ENCODE measurements at places on chromosomes 11 and 22.

DNA sequence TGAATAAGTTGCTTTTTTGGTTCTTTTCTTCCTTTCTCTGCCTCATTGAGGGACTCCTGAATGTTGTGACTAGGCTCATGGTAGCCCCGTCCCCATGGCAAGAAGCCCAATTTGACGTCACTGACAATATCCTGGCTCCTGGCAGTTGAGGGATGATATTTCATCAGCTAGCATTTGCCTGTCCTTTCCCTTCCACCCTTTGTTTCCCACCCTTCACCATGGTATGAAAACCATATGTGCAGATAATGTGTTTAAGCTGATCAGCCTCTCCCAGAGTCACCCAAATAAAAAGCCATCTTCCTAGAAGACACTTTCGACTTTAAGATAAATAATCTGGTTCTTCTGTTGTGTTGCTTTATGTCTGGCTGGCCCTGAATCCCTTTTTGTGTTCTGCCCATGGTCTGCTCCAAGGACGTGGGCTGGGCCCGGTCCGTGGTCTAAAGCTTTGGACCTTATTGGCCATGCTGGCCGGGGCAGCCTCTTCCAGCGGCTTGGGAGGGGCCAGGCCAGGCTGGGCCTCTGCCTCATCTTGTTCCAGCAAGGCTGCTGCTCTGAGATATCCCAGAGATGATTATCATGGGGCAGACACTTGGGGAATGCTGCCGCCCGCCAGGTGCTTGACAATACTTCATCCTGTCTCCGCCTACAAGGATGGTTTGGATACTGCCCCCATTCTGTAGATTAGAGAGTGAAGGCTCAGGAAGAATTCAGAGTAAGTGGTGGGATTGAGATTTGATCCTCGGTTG is 5.1 kb downstream of the TSPAN18 start:
- no peak for DNase-seq

- DNase-seq: peak; percentile 99
Observed at GRCh38 chr11:120432056-120433018, 79.2 kb upstream of the GRIK4 start.

- no peak for DNase-seq
Observed at GRCh38 chr11:1483445-1483961, 3.1 kb downstream of the MOB2 start.

- no peak for DNase-seq
Observed at GRCh38 chr22:29136782-29137700, 64.2 kb downstream of the KREMEN1 start.

GRCh38 chr22:45428391-45429385 is 15.2 kb downstream of the RIBC2 start:
- no peak for DNase-seq

DNA sequence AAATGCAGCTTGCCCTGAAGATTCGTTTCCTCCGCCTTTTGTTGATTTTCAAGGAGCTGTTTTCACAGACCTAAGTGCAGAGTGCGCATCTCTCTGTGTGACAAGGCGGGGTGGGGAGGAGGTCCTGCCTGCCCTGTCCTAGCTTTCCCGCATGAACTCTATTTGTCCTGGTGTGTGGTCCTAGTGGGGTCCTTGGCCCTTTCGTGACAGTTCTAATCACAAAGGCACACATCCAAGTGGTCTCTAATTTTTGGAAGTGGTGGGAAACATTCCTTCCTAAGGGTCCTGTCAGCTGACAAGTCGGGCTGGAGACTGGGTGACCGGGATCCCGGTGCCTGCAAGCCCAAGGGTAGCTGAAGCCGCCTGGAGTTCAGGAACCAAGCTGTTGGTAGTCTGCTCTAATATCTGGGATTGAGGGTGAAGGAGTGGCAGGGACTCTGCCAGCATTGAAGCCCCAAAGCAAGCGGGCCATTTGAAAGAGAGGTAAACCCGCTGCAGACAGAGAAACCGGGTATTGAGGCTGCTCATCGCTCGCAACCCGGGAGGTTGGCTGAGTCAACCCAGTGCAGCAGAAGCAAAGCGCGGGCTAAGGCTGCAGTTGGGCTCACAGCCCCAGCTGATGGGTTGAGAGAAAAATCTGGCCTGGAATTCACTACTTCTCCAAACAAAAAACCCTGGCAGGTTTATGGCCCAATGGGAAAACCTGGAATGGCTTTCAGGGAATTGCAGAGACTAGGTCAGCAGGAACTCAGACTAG is 28.1 kb upstream of the FBXO3 start:
- DNase-seq: peak; percentile 89

- DNase-seq: peak; percentile 20
Observed at GRCh38 chr11:125435461-125436238, 60.4 kb downstream of the FEZ1 start.

DNA sequence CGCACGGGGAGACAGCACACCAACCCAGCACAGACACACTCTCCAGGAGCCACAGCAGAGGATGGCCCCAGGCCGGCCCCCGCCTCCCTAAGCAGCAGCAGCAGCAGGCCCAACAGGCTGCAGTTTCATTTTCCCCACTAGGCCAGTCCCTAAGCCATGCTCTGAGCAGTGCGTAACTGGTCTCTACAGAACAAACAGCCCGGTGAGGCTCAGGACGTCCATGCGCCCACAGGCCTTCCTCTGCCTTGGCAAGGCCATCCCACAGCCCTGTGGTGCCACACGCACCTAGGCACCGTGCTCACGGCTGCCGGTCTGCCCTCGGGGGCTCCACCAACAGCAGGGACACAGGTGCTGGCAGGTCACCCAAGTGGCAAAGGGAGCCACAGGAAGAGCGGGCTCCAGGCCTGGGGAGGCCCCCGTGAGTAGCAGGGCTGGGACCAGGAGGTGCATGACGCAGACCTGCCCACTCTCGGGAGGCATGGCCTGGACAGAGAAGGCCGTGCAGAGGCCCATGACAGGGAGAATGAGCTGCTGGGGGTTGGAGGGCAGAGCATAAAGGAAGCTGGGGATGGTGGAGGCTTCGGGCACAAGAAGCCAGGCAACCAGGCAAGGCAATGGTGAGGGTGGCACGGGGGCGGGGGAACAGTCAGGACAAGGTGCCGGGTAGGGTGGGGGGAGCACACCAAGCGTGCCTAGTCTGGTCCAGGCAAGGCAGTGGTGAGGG is 1.4 kb upstream of the MOB2 start:
- no peak for DNase-seq

DNA sequence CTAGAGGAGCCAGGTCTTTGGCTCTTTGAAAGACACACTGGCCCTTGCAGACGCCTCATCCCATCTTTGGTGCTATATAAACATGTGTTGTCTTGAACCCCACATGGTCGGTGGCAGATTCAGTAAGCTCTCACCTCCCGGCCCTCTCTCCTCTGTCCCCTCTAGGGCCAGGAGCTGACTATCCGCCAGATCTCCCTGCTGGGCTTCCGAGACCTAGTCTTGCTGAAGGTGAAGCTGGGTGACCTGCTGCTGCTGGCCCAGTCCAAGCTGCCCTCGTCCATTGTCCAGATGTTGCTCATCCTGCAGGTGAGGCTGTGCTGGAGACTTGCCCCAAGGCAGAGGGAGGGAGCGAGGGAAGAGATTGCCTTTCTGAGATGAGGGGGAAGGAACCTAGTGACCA is 63.9 kb downstream of the TRAF6 start:
- no peak for DNase-seq

DNA sequence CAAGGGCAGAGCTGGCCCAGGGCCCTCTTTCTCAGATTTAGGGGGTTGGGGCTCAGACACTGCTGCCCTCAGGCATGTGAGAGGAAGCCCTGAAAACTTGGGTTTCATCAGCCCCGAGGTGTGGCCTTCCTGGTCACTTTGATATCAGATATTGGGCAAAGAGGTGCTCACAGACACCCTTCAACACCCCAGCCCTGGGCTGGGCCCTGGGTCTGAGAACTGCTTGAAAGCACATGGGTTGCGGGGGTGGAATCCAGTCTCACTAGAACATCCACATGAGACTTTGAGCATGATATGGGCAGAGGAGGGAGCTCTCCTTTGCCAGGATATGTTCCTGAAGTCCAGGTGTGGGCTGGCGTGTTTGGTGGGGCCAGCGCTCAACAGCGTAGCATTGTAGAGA is 10.4 kb downstream of the DGAT2 start:
- DNase-seq: no peak

- DNase-seq: peak; percentile 75
Observed at GRCh38 chr22:41699264-41700107, at the start of gene MEI1. TSS of gene MEI1 (plus strand) at chr22:41699503. CDS start at chr22:41699539, 36 bp downstream.

DNA sequence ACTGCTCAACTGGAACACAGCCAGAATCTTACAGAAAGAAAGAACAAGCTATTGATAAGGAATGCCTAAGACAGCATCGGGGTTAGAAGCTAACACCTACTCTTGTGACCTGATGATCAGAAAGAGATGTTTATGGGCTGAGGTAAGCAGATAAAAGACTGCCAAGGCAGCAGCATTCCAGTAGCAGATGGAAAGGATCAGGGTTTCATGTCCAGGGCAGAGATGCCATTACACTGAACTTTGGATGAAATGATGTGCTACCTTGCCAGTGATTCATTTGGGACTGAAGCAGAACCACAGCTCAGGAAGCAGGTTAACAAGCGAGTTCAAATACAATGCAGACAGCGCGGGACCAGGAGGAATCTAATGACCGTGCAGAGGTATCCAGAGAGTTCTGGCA is 27.1 kb upstream of the APOA1 start:
- DNase-seq: no peak

GRCh38 chr22:27490080-27490479 is 311.5 kb downstream of the MN1 start:
- no peak for DNase-seq

DNA sequence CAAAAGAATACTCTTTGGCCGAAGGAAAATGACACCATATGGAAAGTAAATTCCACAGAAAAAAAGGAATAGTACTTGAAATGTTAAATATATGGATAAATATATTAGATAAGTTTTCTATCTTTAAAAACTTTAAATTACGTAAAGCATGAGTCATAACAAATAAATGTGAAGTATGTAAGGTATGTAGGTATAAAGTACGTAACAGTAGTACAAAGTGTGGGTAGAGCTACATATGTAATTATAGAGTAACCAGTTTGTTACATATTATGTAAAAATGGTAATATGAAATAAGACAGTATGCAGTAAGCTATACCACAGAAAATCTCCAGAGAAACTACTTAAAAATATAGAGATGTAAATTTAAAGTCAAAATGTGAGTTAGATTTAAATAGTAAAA is 582.3 kb upstream of the CHORDC1 start:
- peak; percentile 11 for DNase-seq

GRCh38 chr11:119668676-119669075 is 60.3 kb downstream of the NECTIN1 start:
- no peak for DNase-seq

DNA sequence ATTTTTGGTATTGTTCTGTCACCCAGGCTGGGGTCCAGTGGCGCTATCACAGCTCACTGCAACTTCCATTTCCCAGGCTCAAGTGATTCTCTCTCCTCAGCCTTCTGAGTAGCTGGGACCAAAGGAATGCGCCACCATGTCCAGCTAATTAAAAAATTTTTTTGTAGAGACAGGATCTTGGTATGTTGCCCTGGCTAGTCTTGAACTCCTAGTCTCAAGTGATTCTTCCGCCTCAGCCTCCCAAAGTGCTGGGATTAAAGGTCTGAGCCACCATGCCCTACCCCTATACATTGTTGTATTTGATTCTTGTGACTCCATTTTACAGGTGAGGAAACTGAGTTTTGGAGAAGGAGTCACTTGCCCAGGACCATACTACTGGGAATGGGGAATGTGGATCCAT is 11.9 kb downstream of the KIAA1671 start:
- DNase-seq: no peak
